ENCODE measurements at places on chromosomes 4 and X.

- DNase-seq = peak; percentile 57
These were observed 47.6 kb upstream of the UXT start for GRCh38 chrX:47706575-47706974.

DNA sequence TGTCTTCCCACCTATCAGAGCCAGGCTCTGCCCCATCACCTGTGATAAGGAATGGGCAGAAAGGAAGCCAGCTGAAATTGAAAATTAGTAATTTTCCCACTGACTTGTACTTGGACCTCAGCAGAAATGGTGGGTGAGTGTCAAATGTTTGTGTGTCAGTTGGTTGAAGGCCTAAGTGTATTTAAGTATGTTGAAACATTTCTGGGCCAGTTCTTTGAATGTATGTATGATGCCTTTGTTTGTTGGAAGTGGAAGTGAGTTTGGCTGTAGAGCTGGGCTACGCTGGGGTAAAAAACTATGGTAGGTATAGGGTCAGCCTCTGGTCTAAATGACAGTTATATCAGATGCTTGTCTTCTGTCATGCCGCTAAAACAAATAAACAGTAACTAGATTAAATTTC, 27.7 kb downstream of the JADE1 start:
- DNase-seq = no peak

DNA sequence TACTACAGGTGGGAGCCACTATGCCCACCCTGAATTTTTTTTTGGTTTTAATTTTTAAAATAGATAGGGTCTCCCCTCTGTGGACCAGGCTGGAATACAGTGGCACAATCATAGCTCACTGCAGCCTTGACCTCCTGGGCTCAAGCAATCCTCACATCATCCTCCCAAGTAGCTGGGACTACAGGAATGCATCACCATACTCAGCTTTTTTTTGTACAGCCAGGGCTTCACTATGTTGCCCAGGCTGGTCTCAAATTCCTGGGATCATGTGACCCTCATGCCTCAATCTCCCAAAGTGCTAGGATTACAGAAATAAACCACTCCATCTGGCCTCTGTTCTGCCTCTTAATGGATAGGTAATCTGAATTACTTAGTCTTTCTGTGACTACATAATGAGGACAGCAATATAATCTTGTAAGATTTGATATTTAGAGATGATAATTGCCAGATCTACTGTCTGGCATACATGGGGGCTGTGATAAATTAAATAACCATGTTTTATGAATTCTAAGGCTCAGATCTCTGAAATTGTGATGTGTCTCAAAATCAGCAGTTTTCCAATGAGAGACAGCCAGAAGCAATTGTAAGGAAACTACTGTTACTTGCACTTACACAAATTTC, 26.7 kb downstream of the PDS5A start:
- DNase-seq = no peak

- no peak for DNase-seq
These were observed 866.9 kb upstream of the FRG1 start for GRCh38 chr4:189073739-189074138.

DNA sequence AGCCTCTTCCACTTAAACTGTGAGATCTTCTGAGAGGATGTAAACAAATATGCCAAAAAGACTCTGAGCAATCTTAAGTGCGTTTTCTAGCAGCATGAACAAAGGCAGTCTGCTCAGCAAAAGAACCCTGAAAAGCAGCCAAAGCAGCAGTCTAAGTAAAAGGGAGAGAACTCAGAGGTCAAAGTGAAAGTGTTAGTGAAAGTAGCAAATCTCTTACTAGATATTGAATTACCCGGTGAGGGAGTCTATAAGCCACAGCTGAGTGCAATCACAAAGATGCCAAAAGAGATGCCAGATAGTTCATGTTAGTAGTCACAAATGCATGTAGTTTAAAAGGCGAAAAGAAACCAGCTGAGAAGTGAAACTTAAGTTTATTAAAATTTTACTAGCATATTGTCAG, 7.9 kb upstream of the GNRHR start:
- DNase-seq = peak; percentile 20

GRCh38 chrX:101357166-101357795, 8.7 kb upstream of the TIMM8A start:
- no peak for DNase-seq

DNA sequence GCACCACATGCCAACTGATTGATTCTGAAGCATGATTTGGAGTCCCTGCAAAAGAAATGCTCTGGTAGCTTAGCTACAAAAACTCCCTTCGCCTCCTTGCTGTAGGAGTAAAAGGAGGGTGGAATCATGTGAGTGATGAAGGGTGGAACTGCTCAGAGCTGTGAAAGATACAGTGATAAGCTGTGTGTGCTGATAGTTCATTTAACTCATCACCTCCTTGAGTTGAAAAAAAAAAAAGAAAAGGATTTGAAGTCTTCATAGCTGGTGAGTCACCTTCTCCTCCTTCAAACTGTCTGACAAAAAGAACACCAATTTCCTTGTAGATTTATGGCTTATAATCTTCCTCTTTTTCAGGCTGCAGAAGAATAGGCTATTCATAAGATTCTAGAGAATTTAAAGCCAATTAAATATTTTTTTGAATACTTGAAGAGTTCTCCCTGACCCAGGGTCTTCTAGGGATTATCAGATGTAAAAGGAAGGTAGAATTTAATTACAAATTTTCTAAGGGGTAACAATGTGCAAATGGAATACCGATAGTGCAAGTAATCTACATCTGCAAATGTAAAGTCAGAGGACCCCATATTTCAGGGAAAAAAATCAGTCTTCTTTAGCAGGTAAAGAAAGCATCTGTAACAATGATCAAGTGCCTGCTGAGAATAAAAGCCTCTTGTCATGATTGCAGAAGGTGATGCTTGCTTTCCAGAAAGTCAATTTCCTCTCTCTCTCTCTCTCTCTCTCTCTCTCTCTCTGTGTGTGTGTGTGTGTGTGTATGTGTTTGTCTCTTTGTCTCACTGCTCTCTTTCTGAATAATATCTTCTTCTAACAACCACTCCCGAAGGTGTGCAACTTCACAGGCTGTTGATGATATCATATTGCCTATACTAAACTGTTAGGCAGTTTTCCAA, 208.8 kb upstream of the VEGFC start:
- DNase-seq = peak; percentile 36

DNA sequence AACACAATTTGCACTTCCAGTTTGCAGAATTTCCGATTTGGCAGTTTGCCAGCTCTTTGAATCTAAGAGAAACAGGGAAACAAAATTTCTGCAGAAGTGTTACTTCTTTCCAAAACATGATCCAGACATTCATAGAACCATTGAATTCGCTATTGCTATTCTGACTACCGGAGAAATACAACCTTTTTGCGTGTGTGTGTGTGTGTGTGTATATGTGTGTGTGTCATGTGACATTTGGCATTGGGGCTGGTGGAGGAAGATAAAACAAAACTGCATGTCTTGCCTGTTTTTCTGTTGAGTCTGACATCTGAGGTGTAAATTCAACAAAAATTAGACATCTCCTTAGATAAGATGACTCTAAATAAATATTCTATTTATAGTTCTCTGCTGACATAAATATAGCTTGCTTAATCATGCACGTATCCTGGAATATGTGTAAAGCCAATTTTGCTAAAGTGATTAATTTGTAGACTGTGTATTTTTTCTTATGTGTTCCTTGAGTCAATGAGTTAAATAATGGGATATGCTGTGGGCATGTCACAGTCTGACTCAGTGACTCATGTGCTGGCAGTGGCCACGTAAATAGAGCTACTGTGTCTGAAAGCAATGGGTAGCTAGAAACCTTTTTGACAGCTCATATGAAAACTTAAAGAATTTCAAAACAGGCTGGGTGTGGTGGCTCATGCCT, 98.9 kb downstream of the HPGD start:
- peak; percentile 51 for DNase-seq

DNA sequence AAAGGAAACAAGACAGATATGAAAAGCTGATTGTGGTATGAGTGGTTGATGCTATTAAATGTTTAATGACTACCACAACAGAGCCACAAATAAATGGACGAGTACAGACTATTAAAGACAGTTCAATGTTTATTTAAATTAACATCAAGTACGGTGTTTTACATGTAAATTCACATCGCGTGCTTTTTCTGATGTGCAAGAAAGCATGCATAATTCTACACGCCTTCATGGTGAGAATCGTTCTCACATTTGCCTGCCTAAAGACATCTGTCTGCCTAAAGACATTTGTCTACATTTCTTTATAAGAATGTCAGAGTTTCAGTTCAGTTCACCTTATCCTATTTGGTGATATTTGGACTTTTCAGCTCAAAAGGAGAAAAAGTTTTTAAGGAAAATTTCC, 7.3 kb upstream of the GPR143 start:
- DNase-seq = no peak

- DNase-seq = peak; percentile 79
These were observed 85.8 kb downstream of the ARHGAP6 start for GRCh38 chrX:11579636-11580600.

GRCh38 chrX:22810876-22811275, 188.9 kb upstream of the DDX53 start:
- DNase-seq = no peak

- no peak for DNase-seq
These were observed 84.9 kb downstream of the GAB1 start for GRCh38 chr4:143421609-143422008.

GRCh38 chr4:174521800-174522182, 497 bp downstream of the HPGD start:
- DNase-seq = no peak

DNA sequence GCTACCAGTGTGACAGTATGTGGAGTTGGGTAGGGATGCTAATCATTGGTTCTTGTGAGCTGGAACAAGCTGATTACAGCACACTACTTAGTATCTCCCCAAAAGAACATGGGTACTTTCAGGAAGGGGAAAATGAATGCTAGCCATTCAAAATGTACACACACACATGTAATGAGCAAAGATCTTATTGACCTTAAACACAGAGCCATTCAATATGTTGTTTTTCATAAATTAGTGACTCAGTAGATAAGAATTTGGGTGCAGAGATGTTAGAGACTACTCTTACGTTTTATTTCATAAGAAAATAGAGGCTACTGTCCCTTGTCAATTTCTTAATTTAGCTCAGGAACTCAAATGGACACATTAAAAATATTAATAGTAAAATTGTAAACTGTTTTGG, 509.5 kb upstream of the ATOH1 start:
- peak; percentile 33 for DNase-seq

GRCh38 chrX:43165343-43165920, 387.5 kb upstream of the PPP1R2C start:
- no peak for DNase-seq

DNA sequence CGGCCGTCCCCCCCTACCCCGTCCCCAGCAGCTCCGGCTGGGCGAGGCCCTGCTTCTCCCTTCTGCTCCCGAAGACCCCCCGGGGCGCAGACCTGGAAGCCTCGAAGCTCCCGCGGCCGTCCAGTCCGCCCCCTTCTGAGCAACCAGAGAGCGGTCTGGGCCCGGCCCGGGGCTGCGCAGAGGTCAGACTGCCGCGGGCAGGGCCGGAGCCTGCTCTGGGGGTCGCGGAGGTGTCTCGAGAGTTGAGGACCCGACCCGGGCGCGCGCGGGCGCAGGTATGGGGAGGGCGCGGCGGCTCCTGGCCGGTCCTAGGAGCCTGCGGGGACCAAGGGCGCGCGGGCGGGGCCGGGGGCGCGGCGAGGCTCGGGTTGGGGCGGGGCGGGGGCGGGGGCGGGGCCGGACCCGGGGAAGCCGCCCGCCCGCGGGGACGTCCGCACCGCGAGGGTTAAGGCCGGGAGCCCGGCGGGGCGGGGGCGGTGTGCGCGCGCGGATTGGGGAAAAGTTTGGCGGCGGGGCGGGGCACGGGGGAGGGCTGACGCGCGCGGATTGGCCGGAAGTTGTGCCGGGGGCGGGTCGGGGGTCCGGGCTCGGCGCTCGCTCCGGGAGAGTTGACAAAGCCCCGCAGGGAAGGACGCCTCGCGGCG, at the start of gene FGFRL1:
TSS of gene FGFRL1 (plus strand) at position 605 of the 644 bp plus-strand sequence. CDS start 860 bp downstream, outside the sequence.
- DNase-seq = peak; percentile 92

GRCh38 chrX:154488336-154489075, 1.9 kb downstream of the SLC10A3 start:
- no peak for DNase-seq

DNA sequence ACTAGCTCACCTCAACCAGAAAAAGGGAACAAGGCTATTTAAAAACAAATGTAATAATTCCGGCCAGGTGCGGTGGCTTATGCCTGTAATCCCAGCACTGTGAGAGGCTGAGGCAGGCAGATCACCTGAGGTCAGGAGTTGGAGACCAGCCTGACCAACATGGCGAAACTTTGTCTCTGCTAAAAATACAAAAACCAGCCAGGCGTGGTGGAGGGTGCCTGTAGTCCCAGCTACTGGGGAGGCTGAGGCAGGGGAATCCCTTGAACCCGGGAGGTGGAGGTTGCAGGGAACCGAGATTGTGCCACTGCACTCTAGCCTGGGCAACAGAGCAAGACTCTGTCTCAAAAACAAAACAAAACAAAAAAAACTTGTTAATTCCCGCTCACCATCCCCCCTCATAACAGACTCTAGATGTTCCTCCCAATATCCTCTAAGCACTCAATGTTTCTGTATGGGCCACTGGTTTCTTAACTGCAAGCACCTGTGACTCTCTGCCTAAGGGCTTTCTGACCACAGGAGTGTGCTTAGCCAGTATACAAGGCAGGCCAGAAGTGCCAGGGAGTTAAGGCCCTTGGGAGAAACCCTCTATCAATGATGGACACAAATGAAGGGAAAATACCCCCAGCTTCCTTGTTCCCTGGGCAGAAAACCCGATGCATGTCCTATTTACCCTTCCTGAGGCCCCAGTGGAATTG, 21.0 kb upstream of the THOC2 start:
- no peak for DNase-seq

- DNase-seq = no peak
These were observed 26.3 kb downstream of the EFHC2 start for GRCh38 chrX:44317181-44317580.

GRCh38 chr4:144556636-144557035, 89.3 kb upstream of the HHIP start:
- no peak for DNase-seq

- DNase-seq = no peak
These were observed 42.3 kb upstream of the ANK2 start for GRCh38 chr4:113007151-113007550.

DNA sequence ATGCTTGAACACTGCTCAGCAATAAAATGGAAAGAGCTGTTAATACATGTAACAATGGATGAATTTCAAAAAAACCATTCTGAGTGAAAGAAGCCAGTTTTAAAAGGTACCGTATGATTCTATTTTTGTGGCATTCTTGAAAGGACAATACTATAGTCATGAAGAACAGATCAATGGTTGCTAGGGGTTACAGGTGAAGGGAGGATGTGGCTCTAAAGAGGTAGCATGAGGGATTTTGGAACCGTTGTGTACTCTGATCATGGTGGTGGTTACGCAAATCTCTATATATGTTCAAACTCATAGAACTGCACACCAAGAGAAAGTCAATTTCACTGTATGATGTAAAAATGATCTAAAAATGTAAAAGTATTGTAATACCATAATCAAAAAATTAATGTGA, 40.0 kb upstream of the CTAG2 start:
- no peak for DNase-seq

DNA sequence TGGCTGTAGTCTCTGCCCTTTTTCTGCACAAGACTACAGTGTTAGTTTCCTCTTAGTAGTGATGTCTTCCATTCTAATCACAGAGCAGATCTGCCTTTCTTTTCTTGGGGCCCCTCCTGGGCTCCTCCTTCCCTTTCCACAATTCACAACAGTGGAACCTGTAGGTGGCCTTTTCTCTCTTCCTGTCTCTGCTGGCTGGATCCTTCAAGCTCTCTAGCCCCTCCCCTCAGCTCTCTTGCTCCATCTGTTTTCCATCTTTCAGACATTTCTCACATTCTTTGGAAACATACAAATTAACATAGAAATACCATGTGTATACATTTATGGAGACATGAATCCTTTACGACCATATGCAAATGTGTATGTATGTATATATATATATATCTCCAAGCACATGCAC, 304 bp upstream of the SPIN2A start:
- peak; percentile 57 for DNase-seq
